Gastrocnemius medialis (tissue), 4 donors: ENCODE measurements at places on chromosomes 2 and 18. TPM values are rescaled to one million over a fixed set of nuclear protein-coding genes. Genes with fewer than 3 reads are reported as not detected.

CAVIN2 gene
- 15.1 TPM for total RNA-seq

HOXD13 gene
- not detected for total RNA-seq

ZSWIM2 gene
- total RNA-seq: not detected

NEB gene
- 6,938 TPM for total RNA-seq

LAMA3 gene
- total RNA-seq: 1.3 TPM

CFAP65 gene
- total RNA-seq: not detected

G6PC2 gene
- not detected for total RNA-seq

RTP5 gene
- total RNA-seq: not detected

C2orf80 gene
- not detected for total RNA-seq

SCN7A gene
- 16.5 TPM for total RNA-seq

FOXI3 gene
- total RNA-seq: not detected

LRATD1 gene
- 0.58 TPM for total RNA-seq

FAM228A gene
- total RNA-seq: not detected

SS18 gene
- total RNA-seq: 18.2 TPM

DNA sequence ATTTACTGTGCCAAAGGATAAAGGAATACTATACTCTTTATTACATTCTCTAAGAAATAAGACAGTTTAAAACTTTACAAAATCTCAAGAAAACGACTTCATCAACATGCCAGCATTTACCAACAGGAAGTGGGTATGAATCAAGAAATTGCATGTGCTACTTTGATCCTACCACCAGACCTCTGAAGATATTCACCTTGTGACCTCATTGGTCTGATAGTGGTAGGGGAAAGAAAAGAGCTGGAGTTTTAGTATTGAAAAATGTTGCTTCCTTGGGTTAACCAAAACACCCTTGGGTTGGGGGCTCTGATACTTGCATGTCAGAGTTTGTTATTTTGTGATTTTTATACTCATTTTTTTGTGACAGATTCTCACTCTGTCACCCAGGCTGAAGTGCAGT, 84.1 kb upstream of the LPIN2 start:
- DNase-seq: no peak

- DNase-seq: no peak
Observed at GRCh38 chr2:215361211-215361875, 49.5 kb downstream of the ATIC start.

- DNase-seq: no peak
Observed at GRCh38 chr18:12287131-12287681, 20.8 kb upstream of the TUBB6 start.

DNA sequence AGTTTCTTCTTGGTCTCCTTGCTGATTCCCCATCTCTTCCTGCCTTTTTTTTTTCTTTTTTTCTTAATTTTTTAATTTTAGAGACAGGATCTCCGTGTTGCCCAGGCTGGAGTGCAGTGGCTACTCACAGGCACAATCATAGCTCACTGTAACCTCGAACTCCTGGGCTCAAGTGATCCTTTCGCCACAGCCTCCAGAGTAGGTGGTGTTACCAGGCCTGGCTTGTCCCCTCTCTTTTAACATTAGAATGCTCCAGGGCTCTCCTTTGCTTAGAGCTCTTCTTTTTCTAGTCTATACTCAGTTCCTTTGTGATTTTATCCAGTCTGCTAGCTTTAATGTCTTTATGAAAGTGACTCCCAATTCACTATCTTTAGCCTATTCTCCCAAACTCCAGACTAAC, 89.2 kb downstream of the ARHGEF33 start:
- DNase-seq: no peak

DNA sequence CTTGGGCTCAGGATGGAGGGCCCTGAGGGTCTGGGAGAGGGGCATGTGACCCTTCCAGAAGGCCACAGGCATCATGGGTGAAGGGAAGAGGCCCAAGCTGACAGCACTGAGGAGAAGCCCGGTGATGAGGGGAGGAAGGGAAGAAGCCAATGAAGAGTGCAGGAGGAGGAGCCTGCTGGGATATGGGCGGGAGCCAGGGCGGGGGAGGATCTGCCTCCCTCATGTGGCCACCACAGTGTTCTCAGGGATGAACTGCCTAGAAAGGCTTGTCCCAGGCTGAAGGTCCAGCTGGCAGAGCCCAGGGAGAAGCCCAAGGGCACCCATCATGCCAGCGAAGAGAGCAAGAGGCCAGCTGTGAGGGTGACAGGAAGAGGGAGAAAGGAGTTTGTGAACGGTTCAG, 24.6 kb upstream of the PLB1 start:
- DNase-seq: no peak

DNA sequence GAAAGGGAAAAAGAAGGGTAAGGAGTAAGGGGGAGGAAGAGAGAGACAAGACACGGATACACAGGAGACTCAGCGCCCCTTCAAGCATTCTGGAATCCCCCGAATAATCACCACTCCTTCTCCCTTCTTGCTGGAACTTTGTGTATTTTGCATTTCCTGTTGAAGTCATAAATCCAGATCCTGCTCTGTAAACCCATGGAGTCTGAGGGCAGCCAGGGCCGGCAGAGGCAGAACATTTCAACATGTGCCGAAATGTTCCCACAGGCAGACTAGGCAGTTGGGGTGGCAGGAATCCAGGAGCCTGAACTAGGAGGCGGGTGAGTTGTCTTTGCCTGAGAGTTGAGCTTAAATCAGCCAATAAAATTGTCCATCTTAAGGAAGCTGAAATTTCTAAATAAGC, 193.1 kb downstream of the SH3RF3 start:
- DNase-seq: peak; percentile 91

DNA sequence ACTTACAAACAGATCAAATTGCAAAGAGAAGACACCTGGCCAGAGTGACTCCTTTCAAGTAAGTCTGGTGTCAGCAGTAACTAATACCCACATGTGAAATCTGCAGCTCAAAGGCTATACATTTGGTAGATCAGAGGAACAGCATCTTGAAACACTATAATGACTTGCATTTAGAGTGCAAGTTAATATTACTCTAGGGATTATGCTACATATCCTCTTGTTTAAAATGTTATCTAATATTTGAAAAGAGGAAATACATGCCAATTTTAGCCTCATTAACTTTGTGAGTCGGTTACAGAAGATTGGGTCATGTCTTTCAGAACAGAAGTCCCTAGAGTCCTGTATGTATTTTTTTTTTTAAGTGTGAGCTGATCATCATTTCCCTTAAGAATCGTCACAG, 15.2 kb downstream of the LANCL1 start:
- DNase-seq: no peak

DNA sequence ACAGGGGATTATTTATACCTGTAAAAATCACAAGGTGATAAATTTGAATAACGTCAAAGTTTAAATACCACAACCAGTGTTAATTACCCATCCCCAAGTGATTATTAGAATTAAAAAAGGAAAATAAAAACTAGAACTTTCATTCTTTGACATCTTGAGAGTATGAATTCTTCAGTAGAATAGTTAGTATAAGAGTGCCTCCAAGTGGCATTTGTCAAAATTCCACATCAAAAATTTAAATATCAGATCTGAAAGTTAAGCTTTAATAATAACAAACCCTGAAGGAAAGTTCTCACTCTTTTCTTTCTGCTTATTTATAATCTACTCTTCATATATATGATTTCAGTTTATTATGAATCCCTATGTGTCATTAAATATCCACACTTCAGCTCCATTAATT, 273.7 kb upstream of the KYNU start:
- no peak for DNase-seq

- no peak for DNase-seq
Observed at GRCh38 chr18:72544092-72544886, at the start of gene CBLN2. TSS of gene CBLN2 (minus strand) at chr18:72544342. CDS start at chr18:72542160, 2,182 bp downstream.

DNA sequence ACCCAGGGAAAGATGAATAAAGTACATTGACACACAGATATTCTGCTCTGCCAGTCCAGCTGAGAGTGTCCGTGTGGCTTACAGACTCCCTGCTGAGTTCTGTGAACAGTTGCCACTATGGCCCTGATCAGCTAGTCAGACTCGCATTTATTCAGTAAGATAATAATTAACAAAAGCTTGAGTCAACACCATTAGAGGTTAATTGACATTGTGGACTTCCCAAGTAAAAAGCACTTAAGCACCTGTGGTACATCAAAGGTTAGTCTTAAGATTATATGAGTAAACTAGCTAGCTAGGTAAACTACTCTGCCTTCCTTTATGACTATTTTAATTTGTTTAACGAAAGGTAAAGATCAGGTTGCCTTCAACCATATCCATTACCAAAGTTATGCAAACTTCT, 33.7 kb downstream of the ANKRD30B start:
- no peak for DNase-seq

GRCh38 chr2:54408288-54408687, 47.8 kb upstream of the SPTBN1 start:
- DNase-seq: no peak

GRCh38 chr2:40584432-40584831, 132.5 kb upstream of the SLC8A1 start:
- DNase-seq: no peak

DNA sequence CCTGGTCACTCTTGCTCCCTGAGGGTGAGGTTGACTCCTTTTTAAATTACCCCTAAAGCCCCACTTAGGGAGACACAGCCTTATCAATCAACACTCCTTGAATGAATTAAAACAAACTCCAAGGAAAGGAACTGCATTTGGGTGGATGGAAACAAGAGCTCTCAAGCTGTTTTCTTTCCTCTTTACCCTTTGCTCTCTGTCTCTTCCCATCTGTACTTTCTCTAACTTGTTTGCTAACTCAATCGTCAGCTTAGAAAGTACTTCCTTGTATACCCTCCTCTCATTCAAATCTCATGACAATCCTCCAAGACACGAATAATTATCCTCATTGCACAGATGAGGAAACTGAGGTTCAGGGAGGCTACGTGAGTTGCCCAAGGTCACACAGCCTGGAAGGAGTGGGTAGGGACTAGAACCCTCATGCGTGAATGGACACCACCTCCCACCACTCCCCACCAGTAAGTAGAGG, 32.7 kb downstream of the ZFP36L2 start:
- no peak for DNase-seq

DNA sequence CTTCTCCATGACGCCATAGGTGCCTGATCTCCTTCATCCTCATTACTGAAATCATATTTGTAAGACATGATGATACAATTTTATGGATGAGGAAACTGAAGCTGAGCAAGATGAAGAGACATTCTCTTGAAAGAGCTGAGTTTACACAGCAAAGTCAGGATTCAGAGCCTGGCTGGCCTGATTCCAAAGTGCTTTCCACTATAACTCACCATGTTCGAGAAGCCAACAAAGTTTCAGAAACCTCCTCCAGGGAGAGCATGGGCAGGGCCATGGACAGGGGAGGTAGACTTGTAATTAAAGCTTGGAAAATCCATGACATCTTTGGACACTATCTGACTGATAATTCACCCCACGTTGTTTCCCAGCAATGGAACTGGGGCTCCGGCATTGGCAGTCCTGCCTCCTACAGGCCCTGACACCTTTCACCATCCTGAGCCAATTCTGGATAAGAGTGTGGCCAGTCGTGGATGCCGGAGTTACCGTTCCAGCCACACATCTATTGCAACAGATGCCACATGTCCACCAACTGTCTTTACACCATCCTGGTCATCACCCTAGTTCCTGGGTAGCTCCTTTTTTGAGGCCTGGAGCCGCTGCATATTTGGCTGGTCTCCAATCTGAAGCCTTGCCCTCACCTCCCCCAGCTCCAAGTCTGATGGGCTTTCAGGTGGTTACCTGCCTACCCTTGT, 85.0 kb upstream of the PPP1CB start:
- no peak for DNase-seq

DNA sequence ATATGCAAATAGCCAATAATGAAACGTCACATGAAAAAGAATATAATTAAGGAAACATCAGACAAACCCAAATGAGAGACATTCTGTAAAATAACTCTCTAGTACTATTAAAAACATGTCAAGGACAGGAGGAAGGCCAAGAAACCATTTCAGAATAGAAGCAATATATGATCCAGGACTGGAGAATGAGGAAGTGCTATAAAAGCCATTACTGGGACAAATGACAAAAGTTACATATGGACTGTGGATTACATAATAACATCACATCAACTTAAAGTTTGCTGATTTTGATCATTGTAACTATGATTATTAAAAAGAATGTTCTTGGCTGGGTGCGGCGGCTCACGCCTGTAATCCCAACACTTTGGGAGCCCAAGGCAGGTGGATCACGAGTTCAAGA, 81.3 kb downstream of the CRACDL start:
- no peak for DNase-seq

DNA sequence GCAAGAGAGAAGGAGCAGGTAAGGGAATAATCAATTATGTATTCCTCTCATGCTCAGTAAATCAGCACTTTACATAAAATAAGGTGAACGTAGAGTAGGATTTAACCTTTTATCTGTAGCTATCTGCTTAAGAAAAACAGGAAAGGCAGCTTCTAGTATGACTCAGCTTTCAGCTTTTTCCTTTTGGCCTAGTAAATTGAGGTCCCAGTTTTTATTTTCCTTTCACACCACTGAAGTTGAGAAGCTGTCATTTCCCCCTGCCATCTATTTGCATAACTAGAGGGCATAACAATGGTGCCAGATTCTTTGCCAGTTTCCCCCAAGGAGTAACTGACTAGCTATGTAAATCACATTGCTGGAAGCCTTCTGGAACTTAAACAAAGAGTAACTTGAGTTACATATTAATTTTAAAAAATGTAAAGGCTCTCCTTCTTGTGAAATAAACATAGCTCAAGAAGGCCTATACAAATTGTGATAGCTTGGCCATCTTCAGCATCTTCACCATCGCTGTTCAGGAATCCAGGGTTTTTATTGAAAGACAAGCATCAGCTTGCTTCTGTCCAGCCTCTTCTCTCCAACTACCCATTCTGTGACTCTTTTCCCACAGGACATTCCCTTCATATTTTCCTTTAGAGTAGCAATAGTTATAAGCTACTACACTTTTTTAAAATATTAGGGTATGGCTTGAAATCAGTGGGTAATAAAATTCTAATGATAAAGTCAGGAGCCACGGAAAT, 97.0 kb downstream of the KYNU start:
- DNase-seq: no peak

DNA sequence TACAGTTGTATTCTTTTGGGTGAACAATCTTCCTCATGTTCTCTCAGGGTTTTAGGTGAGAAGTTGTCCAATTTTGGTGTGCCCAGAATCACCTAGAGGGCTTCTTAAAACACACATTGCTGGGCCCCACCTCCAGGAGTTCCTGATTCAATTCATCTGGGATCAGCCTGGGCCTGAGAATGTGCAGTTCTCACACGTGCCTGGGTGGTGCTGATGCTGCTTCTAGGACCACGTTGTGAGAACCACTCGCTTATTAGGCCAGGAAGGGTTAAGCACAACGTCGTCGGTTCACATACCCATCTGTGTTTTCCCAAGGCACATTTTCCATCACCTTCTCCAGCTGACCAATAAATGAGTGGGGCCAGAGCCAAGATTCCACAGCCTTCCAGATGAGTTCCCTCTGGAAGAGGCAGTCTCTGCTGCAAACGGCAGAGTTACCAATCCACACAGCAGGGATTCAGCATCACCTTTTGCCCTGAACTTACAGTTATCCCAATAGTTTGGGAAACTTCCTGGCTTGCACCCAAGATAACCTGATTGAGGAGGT, 277.7 kb upstream of the HNRNPA3 start:
- DNase-seq: no peak
